Neuronal stem cell (in vitro differentiated cells): ENCODE measurements at places on chromosomes 5 and 9.

DNA sequence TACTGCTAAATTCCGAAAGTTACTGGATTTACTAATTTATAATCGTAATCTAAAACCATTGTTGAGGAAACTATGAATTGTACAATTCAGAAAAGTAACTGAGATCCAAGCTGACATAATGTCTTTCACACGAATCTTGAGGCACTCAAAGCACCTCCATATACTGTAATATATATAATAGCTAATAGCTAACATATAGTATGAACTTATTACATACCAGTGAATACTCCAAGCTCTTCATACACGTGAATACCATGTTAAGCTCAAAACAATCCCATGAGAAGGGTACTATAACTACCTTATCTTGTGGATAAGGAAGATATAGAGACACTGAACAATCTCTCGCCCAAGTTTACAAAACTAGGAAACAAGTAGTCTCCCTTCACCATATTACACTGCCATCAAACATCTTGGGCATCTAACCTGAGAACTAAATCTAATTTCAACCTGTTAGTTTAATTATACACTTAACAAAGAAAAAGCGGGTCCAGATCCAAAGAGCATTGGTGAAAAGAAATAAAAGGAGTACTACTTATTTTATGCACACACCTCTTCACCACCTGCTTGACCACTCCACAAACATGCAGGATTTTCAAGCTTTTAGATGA lies 1.0 kb downstream of the NUDCD2 start:
- DNase-seq: no peak

DNA sequence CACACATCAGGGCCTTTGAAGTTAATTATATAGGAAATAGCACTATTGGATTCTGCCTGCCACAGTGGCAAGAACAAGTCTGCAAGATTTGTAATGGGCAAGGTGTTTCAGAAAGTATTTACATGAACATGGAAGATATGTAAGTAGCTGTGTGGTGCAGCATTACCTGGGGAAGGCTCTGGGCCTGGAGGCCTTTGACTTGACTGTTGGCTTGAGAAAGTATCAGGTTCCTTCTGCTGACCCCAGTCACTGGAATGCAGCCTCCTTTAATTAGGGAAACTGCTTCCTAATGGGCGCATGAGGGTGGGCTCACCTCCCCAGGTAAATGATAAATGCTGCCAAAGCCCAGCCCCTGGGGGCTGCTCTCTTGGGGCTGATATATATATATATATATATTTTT lies 102.7 kb downstream of the GALNT10 start:
- no peak for DNase-seq

DNA sequence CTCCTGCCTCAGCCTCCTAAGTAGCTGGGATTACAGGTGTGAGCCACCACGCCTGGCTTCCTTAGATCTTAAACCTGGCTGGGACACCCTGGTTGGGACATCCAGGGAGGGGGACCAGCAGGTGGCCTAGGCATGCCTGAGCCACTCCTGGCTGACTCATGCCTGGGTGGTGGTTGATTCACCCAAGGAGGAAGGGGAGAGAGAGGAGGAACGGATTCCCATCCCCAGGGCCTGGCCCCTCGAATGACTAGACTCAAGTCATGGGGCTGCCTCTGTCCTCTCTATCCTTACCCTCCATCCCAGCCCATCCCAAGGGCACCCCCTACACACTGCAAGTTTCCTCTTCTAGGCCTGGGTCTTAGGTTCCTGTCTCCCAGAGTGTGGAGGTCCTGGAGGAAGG lies 12.7 kb downstream of the EEIG1 start:
- DNase-seq: no peak

GRCh38 chr9:98171176-98171925 lies 21.1 kb downstream of the CORO2A start:
- DNase-seq: no peak

DNA sequence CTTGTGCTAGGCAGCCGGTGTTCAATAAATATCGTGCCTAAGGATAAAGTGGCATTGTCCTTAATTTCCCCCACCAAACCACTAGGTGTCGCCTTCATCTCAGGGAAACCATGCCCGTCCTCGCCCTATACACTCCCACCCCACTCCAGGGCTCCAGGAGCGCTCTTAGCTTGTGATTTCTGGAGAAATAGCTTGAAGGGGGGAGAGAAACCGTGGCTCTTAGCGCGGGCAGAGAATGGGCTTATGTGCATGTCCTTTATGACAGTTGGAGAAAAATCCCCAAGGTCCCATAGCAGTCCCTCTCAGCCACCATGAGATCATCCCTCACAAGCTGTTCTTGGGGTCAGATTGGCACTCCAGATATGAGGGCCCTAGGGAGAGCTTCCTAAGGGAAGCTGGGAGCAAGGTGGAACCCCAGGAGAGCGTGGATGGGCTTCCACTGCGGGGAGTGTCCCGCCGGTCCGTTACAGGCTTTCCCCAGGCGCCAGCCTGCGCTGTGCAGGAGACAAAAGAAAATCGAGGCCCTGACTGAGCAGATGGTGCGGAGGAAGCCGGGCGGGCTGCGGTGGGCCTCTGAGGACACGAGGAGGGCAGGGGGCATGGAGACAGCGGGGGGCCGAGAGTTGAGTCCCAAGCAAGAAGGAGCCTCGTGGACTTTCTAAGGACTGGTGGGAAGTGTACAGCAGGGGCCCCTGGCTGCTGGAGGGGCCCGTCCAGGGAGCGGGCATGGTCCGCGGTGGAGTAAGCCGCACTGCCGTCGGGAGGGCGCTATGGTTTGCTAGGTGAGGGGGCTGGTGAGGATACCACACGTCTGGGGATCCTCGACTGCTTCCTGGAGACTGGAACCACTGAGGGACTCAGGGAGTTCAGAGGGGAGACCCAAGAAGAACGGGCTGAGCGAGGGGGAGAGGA lies 750 bp upstream of the NPR2 start:
- peak; percentile 71 for DNase-seq

GRCh38 chr5:159833088-159833487 lies 83.2 kb upstream of the ADRA1B start:
- DNase-seq: no peak

DNA sequence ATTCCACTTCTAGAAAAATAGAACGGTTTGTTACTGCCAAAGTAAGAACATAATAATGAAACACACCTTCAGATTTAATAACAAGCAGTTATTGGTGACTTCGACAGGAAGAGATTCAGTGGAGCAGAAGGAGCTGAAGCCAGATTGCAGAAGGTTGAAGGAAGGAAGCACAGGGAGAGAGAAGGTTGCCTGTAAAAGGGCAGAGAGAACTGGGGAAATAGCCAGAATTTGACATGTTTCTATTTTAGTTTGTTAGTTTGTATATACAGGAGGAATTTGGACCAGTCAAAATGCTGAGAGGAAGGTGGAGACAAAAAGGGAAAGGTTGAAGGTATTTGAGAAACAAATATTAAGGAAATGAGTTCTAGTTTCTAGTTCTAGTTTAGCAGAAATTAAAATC lies 269.2 kb upstream of the ELAVL2 start:
- DNase-seq: no peak

GRCh38 chr5:39616131-39616530 lies 191.4 kb upstream of the DAB2 start:
- DNase-seq: no peak

- DNase-seq: no peak
Observed at GRCh38 chr5:37490120-37490810, 111.1 kb downstream of the WDR70 start.

GRCh38 chr5:177317959-177318377 lies 6.3 kb upstream of the MXD3 start:
- DNase-seq: peak; percentile 55

GRCh38 chr5:170135796-170136490 lies 30.2 kb downstream of the FOXI1 start:
- no peak for DNase-seq

GRCh38 chr5:174383210-174384167 lies 338.0 kb downstream of the NSG2 start:
- DNase-seq: no peak

DNA sequence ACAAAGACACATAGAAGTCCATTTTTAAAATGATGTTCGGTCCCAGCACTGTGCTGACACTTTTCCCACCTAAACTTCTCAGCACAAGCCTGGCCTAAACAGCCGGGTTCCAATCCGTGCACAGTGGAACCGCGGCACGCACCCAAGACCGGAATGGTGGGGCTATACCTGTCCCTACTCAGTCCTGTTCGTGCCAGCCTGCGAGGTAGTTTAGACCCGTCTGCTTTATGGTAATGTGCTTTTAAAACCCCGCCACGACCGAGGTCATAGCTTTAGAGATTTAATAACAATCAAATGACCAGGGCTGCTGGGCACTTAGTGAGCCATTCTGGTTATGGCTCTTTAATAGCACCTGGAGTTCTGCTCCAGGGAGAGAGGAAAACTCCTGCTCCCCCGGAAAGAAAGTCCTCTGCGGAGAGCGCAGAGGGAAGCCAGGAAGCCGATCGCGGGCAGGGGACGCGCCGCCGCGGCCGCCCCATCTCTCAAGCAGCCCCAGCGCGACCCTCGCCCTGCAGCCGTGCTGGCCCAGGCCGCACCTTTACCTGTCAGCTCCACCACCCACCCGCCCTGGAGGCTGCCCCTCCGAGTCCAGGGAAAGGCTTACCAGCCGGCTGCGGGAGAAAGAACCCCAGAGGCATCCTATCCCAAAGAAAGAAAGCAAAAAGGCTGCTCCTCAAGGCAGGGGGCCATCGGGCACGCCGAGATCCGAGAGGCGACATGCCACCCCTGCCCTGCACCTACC lies 511 bp downstream of the ARL15 start:
- peak; percentile 21 for DNase-seq

- no peak for DNase-seq
Observed at GRCh38 chr5:125584140-125584520, 837.7 kb upstream of the ZNF608 start.

- DNase-seq: no peak
Observed at GRCh38 chr5:147403651-147404640, 105.9 kb downstream of the DPYSL3 start.

DNA sequence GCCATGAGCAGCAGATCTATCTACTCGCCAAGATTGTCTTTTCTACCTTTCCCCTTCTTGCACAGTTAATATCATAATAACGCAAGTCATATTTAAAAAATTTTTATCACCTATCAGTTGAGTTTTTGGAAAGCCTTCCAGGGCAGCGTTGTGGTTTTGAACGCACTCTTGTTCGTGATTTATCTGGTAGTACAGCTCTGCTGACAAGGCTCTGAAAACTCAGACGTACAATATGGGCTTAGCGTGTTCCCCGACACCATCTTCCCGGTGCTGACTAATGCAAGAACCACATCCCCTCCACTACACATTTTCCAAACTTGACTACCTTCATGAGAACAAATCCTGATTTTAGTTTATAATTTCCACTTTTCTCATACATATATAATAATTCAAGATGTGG lies 1.6 kb upstream of the NFIL3 start:
- no peak for DNase-seq

GRCh38 chr9:129900263-129901027 lies 65.2 kb downstream of the USP20 start:
- DNase-seq: no peak

- DNase-seq: no peak
Observed at GRCh38 chr9:63859475-63860215, 1425.4 kb downstream of the FOXD4L5 start.

DNA sequence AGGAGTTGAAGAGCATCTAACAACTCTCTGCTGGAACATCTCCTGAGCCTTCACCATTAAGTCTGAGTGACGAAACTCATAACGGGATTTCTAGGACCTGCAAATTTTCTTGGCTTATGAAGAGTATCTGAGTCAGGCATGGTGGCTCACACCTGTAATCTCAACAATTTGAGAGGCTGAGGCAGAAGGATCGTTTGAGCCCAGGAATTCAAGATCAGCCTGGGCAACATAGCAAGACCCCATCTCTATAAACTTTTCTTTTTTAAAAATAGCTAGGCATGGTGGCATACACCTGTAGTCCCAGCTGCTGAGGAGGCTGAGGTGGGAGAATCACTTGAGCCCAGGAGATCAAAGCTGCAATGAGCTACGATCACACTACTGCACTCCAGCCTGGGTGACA lies 48.8 kb downstream of the EPB41L4B start:
- no peak for DNase-seq

DNA sequence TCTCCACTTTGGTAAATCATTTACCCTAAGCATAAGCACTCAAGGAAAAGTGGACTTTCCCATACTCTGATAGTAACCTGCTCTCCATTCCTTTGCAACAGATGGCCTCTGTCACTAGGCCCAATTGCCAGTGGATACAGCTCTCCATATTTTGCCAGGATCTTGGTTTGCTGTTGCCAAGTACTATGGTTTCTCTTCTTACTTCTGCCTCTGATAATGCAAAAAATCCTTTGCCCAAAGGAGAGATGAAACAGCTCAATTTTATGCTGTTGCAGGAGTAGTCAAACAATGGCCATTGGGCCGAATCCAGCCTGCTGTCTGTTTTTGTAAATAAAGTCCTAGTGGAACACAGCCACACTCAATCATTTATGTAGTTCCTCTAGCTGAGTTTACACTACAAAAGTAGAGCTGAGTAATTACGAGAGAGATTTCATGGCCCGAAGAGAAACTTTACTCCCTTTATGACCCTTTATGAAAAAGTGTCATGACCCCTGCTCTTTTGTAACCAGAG lies 92.5 kb downstream of the HTR4 start:
- no peak for DNase-seq

GRCh38 chr9:87883274-87883673 lies 597 bp downstream of the SPATA31E1 start:
- no peak for DNase-seq

GRCh38 chr9:127629468-127630081 lies 17.5 kb downstream of the STXBP1 start:
- no peak for DNase-seq

DNA sequence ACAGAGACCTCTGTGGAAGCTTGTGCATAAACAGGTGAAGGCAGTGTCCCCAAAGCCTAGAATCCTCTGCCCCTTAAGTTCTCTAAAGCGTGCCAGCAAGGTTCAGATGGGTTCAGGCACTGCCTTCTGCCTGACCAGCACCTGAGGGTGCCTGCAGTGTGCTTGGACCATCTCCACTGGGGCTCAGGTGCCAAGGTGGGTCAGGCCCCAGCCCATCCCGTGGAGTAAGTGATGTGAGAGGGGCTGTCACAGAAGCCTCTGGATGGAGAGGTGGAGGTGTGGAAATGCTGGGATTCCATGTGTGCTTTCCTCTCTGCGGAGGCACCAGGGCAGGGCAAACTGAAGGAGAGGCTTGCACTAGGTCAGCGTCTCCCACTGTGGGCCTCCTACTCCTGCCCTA lies 118.5 kb downstream of the DAB2IP start:
- DNase-seq: no peak

DNA sequence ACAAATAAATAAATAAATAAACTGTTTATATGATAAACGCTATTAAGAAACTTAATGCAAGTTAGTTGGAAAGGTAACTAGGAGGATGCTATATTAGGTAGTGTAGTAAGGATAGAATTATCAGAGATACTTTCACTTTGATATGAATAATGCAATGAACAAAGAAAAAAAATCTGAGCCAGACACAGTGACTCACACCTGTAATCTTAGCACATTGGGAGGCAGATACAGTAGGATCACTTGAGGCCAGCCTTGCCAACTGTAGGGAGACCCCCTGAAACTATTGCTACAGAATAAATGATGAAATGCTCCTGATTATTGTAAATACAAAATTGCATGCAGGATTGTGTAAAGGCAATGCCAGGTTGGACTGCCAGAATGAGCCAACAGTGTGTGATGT lies 109.2 kb downstream of the ANXA2R start:
- DNase-seq: no peak

GRCh38 chr9:132005899-132006298 lies 73.8 kb downstream of the MED27 start:
- no peak for DNase-seq
